ENCODE measurements at places on chromosomes 7 and 10.
A peak's percentile ranks its signal among the peaks of the same experiment; 100 is the strongest.

DNA sequence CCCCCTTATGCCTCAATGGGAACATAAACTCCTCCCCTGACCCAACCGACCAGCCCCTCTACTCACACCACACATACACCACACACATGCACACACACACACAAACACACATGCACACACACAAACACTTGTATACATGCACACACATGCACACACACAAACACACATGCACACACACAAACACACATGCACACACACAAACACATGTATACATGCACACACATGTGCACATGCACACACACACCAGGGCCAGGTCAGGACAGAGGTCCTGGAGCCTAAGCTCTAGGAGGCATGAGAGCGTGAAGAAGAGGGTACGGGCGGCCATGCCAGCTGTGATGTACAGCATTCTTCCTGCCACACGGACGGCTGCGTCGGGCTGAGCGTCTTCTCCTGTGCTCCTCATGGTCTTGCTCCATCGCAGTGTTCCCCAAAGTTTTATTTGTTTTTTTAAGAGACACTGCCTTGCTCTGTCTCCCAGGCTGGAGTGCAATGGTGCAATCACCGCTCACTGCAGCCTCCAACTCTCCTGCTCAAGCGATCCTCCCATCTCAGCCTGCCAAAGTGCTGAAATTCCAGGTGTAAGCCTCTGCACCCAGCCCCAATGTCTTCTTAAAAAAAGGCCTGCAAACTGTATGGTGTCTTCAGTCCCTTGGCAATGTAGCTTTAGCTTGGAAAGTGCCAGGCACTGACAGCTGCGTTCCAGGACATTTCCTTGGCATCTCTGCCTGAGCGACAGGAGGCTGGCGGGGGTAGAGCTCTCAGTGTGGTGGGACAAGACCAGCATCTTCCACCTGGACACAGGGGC is 38.8 kb upstream of the INPP5A start:
- DNase-seq, result no peak

DNA sequence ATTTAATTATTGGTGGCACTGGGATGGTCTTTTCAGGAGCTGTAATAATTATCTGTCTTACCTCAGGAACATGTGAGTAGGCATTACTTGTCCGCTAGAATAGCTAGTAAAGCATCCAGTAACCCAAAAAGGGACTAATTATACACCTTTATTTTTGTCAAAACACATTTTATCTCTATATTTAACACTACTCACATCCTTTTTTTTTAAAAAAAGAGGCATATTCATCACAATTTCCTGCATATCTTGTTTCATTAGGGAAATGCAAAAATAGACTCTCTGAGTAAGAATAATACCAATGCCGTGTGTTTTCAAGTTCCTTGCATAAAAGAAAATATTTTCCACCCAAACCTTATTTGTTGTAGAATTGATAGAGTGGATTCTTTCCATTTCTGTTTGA is 99.5 kb downstream of the VTI1A start:
- no peak for DNase-seq

DNA sequence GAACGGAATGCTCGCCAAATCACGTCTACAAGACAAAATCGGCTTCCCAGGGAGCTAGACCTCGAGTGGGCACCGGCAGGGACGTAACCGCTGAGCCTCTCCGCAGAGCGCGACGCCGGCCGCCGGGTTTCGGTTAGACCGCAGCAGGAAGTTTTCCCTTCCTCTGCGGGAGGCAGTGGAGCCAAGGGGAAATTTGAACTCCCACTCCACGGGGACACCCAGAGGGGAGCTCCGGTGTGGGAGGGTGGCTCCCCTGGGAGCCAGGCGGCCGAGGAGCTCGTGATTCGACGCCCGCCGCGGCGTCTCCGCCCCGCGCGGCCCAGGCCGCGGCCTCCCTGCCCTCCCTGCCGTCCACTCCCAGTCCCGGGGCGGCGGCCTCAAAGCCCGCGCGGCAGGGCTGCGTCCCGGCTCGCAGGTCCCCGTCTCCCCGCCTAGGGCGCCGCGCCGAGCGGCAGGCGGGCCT is 426 bp downstream of the SYPL1 start:
- DNase-seq, result peak; percentile 58

GRCh38 chr10:50982989-50983388 is 91.3 kb upstream of the PRKG1 start:
- DNase-seq, result no peak

DNA sequence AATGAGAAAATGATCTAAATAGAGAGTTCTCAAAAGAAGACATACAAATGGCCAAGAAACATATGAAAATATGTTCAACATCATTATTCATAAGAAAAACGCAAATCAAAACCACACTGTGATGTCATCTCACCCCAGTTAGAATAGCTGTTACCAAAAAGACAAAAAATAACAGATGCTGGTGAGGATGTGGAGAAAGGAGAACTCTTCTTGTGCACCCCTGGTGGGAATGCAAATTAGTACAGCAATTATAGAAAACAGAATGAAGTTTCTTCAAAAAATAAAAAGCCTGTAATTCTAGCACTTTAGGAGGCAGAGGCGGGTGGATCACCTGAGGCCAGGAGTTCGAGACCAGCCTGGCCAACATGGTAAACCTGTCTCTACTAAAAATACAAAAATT is 199.3 kb downstream of the PARD3 start:
- DNase-seq, result no peak

DNA sequence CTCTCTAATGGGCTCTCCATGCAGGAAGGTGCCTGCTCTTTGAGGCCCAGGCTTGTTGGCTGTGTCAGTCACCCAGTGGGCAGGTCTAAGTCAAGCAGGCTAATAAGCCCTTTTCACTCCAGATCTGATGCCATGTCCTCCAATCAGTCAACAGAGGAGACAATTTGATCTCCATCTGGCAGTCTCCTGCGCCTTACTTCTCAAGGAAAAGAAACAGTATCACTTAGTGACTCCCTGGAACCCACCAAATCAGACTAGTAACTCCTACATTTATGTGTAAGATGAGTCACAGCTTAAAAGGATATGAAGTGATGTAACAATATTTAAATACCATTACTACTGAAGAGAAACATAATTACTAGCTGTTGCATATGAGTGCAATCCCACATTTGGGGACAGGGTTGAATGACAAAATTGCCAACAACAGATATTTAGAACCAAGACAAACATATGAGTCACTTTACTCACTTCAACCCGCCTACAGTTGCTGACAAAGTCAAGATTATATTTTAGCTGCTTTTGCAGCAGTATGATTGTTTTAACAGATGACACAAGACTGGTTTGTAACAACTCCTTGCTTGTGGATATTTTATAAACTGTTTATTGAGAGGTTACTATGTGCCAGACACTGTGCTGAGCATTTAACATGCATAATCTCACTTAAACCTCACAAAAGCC is 72.1 kb downstream of the USP6NL start:
- no peak for DNase-seq

DNA sequence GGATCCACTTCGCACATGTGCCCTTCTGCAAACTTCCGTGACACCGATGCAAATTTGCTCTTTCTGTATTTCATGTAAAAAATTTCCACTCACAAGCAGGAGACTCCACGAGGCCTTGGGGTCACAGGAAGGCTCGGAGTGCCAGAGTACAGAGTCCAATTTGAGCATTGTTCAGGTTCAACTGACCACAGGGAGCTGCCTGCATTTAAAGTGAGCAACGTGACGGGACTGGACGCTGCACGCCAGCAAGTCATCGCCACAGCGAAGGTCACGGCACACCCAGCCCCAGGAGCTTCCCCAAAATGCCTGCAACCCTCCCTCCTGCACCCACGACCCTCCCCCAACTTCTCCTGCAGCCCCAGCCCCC is 41.5 kb upstream of the NKX6-2 start:
- DNase-seq, result no peak

- DNase-seq, result no peak
Observed at GRCh38 chr7:122984021-122984420, 11.5 kb downstream of the TAS2R16 start.

DNA sequence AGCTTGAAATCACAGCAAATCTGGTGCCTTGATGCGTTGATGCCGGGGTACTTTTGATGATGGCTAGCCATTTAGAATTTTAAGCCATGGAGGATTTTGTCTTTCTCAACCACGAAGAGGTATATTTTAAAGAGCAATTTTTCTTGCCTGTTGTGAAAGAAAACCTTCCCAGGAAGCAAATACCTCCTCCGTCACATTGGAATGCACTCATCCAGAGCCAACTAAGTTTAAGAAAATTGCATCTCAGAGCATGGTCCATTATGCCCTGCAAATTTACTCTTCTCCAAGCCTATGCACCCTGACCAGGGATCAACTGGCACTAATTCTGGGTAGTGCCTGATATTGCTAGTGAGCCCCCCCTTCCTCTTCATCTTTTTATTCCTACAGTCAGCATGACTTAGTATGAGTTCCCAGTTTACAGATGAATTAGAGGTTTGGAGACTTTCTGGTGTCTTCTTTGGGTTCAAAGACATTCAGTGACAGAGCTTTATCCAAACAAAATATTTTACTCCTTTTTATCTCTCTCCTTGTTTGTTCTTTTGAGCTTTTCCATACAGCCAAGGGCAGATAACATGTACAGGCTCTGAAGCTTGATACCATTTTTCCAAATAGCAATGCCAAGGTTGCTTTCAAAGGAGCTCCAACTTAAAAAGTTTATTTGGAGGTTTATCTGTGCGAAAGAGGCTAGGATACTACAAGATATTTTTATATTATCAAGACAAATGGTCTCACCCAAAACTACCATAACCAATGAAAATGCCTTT is 56.6 kb upstream of the ANK3 start:
- no peak for DNase-seq

- no peak for DNase-seq
Observed at GRCh38 chr7:13336227-13336626, 648.8 kb downstream of the ARL4A start.

GRCh38 chr10:98611436-98611835 is 164.7 kb upstream of the HPS1 start:
- no peak for DNase-seq

- DNase-seq, result no peak
Observed at GRCh38 chr10:130423455-130424305, 287.5 kb downstream of the GLRX3 start.

DNA sequence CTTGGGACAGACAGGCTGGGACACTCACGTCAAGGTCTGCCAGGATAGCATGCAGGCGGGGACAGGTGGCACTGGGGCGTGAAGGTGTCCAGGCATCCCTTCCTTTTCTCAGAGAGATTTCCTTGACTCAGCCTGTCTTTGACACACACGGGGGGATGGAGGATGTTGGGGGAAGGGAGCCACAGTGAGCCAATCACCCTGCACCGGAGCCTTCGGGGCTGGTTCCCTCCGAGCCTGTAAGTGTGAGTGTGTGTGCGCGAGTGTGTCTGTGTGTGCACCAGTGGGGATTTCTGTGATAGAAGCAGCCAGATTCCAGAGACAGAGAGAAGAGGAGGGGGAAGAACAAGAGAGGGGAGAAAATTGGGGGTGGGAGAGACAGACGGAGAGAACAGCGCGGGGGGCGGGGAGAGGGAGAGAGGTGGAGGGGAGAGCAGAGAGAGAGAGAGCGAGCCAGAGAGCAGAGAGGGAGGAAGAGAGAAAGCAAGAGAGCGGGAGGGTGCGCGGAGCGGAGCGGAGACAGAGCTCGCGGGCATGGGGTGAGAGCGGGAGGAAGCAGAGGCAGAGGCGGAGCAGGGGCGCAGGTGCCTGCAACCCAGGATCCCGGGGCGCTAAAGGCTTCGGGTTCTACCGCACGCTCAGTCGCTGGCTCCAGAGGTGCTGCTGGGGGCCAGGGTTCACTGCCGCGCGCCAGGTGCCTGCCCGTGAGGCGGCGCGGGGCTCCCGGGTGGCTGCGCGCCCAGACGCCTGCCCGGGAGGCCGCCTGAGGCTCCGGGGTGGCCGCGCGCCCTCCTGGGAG is 466 bp upstream of the GPR26 start:
- no peak for DNase-seq

- DNase-seq, result no peak
Observed at GRCh38 chr10:113893570-113893969, 39.1 kb downstream of the NHLRC2 start.

DNA sequence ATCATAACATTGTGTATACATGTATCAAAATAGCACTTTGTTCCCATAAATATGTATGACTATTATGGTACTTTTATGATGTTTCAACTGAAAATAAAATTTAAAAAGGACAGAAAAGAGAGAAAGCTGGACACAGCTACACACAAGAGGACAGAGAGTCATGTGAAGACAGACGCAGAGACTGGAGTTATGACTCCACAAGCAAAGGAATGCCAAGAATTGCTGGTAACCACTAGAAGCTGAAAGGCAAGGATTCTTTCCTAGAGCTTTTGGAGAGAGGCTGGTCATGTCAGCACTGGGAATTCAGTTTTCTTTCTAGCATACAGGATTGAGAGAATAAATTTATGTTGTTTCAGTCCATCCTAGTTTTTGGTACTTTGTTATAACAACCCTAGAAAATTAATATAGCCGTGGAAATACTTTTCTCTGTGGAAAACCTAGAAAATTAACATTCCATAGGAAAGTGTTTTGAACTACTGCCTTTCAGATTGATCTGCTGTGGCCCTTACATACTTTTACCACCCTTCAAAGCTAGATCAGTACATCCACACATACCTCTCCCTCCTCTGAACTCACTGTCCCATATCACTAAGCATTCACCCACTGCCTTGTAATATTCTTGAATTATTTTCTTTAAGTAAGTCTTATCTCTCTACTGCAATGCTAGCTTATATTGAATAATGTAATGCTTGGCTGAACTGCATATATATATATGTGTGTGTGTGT is 575.3 kb downstream of the IPMK start:
- DNase-seq, result no peak

GRCh38 chr7:32163896-32164295 is 93.7 kb upstream of the PDE1C start:
- no peak for DNase-seq

- DNase-seq, result no peak
Observed at GRCh38 chr10:124134251-124134893, 41.0 kb upstream of the CHST15 start.

GRCh38 chr10:33252794-33253203 is 81.7 kb downstream of the NRP1 start:
- no peak for DNase-seq

GRCh38 chr10:120555842-120556532 is 99.0 kb downstream of the PLPP4 start:
- DNase-seq, result no peak

DNA sequence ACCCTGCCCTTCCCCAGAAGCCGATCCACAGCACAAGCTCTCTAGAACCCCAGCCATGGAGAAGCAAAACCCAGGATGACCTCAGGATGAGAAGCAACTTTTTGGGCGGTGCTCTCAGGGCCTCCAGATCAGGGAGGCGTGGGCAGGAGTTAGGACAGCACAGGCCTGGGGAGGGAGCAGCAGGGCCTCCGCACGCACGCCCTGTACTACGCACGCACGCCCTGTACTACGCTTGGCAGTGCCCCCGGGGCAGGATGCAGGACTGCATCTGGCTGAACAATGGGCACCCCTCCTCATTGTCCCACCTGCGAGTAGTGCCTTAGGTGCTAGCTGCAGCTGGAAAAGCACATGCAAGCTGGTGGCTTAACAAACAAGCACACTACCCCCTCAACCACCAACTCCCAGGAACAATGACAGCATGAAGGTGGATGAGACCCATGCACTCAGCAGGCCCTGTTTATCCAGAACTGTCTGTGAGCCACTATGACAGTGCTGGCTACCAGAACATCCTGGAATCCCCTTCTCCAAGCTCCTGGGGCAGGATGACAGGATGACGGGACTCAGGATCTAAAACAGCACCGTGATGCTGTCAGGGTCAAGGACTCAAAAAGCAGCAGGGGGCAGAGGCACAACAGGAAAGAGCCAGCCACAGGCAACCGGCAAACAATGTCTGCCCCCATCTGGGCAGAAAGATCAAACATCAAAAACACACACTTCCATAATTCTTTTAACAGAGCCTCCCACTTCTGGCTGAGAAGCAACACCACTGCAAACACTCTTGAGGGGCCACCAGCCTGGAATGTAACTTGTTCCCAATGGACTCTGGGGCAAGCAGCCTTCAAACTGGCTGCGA is 11.8 kb downstream of the PODXL start:
- DNase-seq, result no peak

GRCh38 chr7:84490661-84491060 is 296.1 kb upstream of the SEMA3A start:
- no peak for DNase-seq
